Gastroesophageal sphincter (tissue), 4 donors: ENCODE measurements at places on chromosomes 3 and 15.

DNA sequence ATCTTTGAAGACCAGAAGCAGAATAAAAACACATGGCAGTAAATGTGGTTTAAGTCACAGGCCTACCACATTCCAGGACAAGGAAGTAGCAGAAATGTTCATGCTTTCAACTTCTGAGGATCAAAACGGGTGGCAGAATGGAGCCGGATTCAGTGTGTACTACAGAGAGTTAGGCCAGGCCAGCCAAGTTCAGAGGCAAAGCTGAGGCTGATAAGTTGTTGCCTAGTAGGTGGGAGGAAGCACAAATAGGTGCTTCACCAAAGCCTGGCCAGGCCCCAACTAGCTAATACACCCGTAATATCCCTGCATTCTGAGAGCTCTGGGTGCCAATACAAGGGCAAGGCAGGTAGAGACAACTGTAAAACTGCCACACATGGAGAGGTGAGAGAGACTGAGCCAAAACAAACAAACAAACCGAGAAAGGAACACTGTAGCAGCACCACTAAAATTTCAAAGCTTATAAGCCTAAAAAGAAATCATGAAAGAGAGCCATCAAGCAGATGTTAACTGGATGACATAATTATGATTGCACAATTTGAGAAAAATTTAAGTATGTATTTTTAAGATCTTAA lies 156.4 kb upstream of the CBLB start:
- H3K4me3 ChIP-seq = no peak overlapping the region
- no peak overlapping the region for H3K27ac ChIP-seq
- ATAC-seq = no peak
- H3K36me3 ChIP-seq = no peaks in the 10 kb centered on the region

DNA sequence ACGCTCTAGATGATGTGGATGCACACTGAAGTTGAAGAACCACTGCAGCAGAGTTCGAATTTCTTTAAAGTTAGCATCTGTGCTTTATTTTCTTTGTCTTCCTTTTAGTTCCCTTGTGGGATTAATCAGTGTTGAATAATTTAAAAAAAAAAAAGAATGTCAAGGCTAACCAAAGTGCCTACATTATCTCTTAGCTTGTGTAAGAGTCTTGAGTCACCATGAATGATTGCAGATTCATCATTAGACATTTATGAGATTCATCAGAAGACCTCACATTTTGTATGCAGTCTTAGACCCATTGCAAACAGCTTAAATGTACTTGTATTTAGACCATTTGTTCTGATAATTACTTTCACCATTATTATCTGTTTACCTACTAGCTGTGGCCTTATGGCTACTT lies 182.2 kb downstream of the FNDC3B start:
- no peaks in the 10 kb centered on the region for H3K36me3 ChIP-seq
- no peak overlapping the region for H3K4me3 ChIP-seq
- no peaks in the 10 kb centered on the region for H3K27me3 ChIP-seq
- H3K4me1 ChIP-seq = peaks cover 9% of the 10 kb centered on the region
- no peak overlapping the region for H3K27ac ChIP-seq

DNA sequence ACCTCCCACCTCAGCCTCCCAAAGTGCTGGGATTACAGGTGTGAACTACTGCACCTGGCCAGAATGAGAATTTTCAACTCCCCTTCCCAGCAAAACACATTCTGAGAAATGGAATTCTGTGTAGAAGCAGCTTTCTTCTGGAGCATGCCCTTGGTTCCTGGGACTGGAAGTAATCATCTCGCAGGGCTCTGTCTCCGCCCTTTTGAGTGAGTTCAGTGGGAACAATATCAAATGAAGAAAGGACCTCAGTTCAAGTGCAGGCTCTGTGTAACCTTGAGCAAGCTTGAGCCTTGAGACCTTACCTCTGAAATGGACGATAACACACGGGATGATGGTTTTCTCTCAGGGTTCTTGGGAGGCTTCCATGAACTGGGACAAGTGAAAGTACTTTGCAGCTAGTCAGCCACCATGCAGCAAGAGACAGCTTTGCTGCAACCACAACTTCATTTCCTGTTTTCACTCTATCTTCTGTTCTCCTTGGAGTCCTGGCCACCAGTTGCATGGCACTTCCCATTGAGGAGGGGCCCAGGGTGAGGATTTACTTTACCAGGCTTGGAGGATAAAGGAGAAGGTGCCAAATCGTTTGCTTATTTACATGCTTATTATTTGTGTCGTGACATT lies 35.7 kb upstream of the IGF1R start:
- H3K36me3 ChIP-seq = no peaks in the 10 kb centered on the region
- peaks cover 15% of the 10 kb centered on the region for H3K27me3 ChIP-seq
- H3K4me1 ChIP-seq = no peaks in the 10 kb centered on the region
- H3K4me3 ChIP-seq = no peak overlapping the region

DNA sequence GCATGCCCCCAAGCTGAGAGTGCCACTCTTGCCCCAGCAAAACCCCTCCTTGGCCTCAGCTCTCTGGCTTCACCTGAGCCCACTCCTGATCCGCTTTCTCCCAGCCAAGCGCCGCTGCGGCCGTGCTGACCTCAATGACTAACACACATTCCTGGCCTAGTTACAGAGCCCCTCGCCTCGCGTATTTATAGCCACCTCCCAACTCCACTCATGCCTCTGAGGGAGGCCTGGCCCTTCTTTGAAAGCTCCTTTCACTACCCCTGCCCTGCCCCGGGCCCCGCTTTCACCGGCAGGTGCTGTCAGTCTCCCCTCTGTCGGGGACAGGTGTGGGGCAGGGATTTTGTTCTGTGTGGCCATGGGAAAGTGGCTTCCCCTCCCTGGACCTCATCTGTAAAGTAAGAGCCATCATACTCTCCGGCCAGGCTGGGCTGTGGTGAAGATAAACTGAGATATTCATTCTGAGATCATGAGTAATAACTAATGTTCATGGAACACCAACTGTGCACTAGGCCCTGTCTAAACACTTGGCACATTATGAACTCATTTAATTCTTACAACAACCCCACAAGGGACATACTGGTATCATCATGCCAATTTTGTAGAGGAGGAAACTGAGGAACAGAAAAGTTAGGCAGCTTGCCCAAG lies 13.2 kb upstream of the ATP2B2 start:
- H3K27ac ChIP-seq = no peak overlapping the region
- no peaks in the 10 kb centered on the region for H3K36me3 ChIP-seq
- peaks cover 34% of the 10 kb centered on the region for H3K27me3 ChIP-seq
- ATAC-seq = no peak

GRCh38 chr3:102661707-102662497 lies 227.1 kb downstream of the ZPLD1 start:
- H3K27ac ChIP-seq = no peak overlapping the region
- no peaks in the 10 kb centered on the region for H3K27me3 ChIP-seq
- no peak for ATAC-seq
